Stimulated activated CD4-positive, alpha-beta T cell treated with anti-CD3 and anti-CD28 coated beads, Interleukin-1b, Interleukin-23, amount 100 ng/mL, for 24 hours (primary cell): ENCODE measurements at places on chromosomes 11 and 22.

- DNase-seq = no peak
Measured at GRCh38 chr11:108662700-108663099, 2.2 kb upstream of the DDX10 start.

GRCh38 chr22:19750507-19751490, 9.8 kb upstream of the TBX1 start:
- DNase-seq = no peak

- peak; percentile 18 for DNase-seq
Measured at GRCh38 chr11:128772814-128773213, 78.9 kb downstream of the FLI1 start.

DNA sequence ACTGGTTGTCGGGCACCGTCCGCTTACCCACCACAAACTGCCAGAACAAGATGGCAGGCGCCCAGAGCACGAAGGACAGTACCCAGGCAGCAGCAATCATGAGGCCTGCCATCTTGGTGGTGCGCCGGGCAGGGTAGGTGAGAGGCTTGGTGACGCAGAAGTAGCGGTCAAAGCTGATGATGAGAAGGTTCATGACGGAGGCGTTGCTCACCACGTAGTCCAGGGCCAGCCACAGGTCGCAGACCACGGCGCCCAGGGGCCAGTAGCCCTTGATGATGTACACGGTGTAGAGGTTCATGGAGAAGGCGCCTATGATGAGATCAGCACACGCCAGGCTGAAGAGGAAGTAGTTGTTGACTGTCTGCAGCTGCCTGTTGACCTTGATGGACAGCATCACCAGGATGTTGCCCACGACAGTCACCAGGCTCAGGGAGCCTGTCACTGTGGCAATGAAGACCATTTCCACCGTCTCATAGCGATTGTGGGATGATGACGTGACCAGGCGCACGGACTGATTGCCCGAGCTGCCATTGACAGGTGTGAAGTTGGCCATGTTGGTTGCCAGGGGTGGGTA, 4.6 kb downstream of the MDK start:
- no peak for DNase-seq

DNA sequence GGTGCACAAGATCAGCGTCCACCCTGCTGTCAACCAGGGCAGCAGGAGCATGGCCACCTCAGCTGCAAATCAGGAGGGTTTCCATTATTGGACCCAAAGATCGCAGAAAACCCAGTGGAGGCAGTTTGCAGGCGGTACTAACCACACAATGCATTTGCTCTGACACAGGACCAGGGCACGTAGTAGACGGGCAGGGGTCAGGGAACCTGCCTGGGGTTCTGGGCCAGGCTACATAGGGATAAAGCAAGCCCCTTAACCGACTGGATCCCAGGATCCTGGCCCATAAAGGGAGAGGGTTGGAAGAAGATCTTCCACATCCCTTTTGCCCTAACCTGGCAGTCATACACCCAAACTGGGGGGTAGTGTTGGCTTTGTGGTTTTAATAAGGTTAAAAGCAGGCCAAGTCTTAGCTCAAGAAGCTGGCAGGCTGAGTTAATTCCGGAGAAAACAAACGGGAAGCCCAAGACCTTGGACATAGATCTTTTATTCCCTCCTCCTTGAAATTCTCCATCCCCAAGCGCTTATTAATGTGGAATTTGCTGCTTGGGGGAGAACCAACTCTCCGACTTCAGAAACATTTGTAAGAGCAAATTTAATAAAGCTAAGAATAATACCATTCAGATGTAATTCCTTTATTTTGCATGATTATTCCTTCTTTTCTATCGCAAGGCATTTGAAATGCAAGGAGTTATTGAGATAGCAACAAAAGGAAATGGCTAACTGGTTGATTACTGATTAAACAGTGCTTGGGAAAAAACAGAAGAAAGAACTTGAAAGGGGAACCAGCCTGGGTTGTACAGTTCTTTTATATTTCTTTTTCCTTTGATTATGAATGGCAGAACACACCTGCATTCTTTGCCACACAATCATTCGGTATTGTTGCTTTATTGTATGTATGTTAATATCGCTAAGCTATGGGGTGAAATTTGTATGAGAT, 6.3 kb upstream of the ARHGAP8 start:
- DNase-seq = no peak

GRCh38 chr22:19962246-19962908, 20.8 kb upstream of the TXNRD2 start:
- peak; percentile 44 for DNase-seq

GRCh38 chr11:31000381-31000780, 369.2 kb downstream of the DCDC1 start:
- DNase-seq = no peak

GRCh38 chr11:41612415-41612814, 153.0 kb upstream of the LRRC4C start:
- no peak for DNase-seq

GRCh38 chr22:49967706-49968208, 7.2 kb downstream of the PIM3 start:
- no peak for DNase-seq
